T-helper 9 cell (primary cell): ENCODE measurements at places on chromosomes 3 and 15.

DNA sequence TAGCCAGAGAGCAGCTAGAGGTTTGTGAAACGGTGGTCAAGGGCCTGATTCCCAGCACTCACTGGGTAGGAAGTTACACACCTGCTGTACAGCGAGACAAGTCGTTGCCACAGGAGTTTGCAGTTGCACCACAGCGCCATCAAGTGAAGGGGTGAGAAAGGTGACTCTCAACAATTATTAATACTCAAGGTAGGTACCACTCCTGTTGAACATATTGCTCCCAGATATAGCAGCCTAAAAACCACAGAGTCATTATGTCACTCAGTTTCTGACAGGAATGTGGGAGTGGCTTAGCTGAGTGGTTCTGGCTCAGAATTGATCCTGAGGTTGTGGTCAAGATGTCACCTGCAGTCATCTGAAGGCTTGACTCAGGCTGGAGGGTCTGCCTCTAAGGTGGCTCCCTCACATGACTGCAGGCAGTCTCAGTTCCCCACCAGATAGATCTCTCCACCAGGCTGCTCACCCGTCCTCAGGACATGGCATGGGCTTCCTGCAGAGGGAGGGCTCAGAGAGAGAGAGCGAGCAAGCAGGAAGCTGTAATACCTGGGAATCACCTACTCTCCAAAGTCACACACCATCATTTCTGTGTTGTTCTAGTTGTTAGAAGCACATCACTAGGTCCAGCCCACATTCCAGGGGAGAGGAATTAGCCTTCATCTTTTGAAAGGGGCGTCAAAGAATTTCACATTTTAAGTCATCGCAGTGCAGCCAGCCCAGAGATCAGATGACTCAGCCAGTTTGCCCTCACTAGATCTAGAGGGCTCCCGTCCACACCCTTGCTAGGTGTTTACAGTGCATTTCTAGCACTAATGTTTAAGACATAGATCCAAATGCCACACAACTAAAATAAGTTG, 17.0 kb upstream of the ANO10 start:
- peak; percentile 6 for DNase-seq

DNA sequence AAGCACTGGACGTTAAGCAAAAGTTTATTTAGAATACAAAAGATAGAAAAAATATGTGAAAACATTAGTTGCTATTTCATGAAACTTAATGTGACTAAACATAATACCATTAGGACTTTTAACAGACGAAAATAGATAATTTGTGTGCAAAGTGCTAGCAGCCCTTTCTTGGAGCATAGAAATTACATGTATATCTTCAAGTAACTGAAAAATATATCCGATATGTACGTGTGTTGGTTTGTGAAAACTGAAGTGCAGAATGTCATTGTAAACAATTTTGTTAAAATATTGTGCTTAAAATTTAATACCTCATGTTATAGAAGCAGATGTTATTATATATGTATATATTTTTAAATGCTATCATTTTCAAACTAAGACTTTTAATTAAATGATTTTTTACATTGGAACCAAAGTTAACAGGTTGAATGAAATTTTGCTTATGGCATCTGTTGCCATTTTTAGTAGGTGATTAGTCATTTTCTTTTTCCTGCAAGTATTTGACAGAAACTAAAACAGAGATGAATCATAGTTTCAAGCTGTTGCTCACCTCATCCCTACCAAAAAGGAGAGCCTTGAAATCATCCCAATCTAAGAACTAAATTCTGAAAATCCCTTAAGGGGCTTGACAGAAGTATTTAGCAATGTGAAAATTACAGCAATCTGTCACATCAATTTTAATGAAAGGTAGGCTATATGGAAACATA, 334.8 kb downstream of the NAALADL2 start:
- DNase-seq: no peak

- DNase-seq: no peak
Observed at GRCh38 chr3:182212479-182213076, 500.9 kb downstream of the SOX2 start.

GRCh38 chr15:69881766-69882165, 216.0 kb downstream of the TLE3 start:
- DNase-seq: no peak

- no peak for DNase-seq
Observed at GRCh38 chr3:57951066-57951882, 56.9 kb upstream of the FLNB start.

DNA sequence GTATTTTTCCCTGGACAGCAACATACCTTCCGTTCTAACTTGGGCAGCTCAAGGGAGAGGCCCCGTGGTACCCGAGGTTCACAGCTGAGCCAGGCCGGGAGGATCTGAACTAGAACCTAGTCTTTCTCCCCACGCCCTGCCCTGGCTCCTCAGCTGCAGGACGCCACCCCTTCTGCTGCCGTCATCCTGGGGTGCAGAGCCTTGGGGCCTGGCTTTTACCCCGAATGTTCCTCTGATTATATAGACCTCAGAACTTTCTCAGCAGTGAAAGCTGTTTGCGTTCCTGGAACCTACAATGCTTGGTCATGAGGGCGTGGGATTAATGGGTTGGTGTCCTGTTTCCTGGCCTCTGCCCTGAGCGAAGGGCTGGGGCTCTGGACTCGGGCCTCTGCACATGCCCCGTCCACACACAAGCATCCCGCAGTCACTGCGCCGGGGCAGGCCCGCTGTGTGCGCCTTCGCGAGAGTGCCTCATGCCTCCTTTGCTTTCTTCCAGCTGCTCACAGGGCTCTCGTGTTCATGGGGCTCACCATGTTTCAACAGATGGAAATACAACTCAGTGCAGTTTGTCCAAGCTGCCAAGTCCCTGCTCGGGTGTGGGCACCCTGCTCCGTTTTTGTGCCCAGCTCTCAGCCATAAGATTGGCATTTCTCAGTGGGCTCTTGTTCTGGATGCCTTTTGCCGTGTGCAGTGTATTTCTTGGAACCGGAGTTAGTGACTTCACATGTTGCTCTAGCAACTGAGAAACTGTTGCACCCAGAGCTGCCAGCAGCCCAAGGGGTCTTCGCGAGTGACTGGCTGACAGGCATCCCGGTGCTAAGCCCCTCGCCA, 20.4 kb downstream of the SYNM start:
- DNase-seq: no peak

DNA sequence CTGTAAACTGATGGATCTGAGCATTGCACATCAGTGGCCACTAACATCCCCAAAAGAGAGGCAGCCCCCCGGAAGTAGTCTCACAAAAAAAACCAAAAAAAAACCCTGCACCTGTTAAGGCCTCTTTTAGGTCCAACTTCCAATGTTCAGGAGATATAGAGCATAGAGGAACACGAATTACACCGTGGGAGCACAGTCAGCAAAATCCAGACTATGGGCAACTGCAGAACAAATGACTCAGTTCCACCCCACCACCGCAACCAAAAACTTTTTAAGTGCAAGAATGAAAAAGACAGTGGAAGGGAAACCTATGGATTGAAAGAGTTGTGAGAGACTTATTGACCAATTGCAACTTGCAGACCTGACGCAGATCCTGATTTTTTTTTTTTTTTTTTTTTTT, 42.2 kb upstream of the NR2E3 start:
- DNase-seq: no peak

DNA sequence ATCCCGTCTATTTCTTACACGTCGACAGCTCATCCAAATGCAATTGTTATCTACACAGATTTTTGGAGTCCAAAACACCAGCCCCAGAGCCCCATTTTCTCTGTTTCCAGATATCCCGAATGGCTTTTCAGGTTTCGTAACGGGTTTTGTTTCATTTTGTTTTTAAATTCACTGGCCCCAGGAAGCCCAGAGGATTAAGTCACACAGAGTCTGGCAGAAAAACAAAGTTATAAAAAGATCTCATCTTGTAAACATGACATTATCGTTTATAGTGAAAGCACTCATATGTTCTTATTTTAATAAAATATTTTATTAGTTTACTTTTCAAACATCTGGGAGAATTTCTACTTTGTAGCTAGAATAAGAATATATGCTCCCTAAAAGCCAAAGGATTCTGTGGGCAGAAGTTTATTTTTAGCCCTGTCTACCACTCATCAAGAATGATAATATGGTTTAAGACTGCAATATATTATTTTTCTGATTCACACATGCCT, 149.3 kb upstream of the SLC2A2 start:
- no peak for DNase-seq

DNA sequence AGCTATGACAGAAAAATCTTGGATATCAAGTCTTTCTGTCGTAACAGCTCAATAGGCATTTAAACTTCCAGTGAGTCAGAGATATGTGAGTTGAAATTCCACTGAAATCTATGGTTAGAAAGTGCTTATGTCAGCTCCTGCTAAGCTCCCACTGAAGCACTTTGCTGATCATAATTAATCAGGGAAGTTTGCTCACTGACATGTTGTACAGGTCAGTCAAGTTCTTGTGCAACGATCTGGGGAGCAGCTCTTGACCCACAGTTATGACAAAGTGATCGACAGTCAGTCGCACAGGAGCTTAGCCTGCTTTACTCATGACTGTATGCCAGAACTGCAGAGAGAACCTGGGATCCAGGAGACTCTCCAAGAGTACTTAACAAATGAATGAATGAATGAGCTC, 453.5 kb downstream of the SOX2 start:
- no peak for DNase-seq

DNA sequence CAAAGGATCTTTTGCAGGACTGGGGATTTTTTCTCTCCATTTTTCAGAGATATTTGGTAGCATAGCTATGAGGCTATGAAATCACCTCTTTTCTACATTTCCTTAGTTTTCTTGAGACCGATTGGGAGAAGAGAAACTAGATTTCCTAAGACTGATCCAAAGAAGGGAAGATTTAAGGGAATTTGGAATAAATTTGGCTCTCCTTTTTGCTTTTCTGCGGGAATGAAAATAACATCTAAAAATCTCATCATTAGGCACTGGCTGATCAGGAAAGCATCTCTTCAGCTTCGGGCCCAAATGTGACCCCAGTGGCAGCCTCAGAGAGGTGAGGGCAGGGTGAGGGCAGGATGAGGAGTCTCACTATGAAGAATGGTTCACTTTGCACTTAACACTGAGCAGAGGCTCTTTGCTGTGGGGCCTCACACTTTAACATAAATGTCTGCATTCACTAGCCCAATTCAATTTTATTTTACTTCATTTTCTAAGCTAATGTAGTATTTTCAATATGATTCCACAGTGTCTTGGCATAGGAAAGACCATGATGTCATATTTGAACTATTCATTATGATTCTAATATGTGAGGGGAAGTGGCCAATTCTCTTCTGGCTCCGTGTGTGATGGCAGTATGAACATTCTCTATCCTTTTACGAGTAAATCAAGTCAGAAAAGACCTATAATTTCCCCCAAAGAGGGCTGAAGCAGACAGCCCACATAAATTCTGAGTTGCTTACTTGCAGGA, 193.2 kb downstream of the MEX3B start:
- DNase-seq: no peak

DNA sequence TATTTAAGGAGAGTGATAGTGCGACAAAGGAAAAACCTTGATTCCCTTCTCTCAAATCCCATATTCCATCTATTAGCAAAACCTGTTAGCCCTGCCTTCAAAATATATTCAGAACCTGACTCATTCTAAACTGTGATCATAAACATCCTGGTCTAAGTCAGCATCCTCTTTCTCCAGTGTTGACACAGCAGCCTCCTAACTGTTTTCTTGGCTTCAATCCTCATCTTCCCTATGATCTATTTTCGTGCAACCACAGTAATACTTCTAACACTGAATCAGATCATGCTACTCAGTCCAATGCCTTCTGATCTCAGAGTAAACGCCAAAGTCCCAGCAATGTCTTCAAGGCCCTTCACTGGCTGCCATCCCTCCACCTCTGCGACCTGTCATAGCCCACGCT, 785.1 kb downstream of the EDEM1 start:
- DNase-seq: no peak

- no peak for DNase-seq
Observed at GRCh38 chr3:41041462-41041861, 157.8 kb upstream of the CTNNB1 start.

DNA sequence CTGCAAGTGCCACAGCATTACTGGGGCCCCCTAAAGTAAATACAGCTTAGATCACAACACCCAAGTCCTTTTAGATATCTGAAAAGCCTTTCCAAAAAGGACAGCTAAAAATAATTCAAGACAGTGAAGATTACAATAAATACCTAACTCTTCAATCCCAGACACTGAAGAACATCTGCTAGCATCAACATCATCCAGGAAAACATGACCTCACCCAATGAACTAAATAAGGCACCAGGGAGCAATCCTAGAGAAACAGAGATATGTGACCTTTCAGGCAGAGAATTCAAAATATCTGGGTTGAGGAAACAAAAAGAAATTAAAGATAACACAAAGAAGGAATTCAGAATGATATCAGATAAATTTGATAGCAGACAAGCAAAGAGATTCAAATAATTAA, 71.7 kb upstream of the TTC14 start:
- DNase-seq: no peak

- no peak for DNase-seq
Observed at GRCh38 chr3:123449102-123449996, 459 bp upstream of the ADCY5 start.

DNA sequence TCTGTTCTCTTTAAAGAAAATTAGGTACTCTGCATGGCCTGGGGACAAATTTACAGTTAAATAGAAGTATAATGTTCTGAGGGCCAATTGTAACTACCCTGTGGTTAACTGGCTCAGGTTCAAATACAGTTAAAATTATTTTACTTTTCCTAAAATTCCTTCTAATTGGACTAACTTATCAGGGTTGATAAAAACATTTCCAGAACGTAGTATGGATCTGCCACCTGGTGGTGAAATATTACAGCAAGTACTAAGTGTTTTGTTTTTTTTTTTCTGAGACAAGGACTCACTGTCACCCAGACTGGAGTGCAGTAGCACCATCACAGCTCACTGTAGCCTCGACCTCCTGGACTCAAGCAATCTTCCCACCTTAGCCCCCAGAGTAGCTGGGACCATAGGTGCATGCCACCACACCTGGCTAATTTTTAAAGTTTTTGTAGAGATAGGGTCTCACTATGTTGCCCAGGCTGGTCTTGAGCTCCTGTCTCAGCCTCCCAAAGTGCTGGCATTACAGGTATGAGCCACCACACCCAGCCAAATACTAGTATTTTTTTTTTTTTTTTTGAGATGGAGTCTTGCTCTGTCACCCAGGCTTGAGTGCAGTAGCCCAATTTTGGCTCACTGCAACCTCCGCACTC, 29.2 kb downstream of the NEO1 start:
- no peak for DNase-seq

- no peak for DNase-seq
Observed at GRCh38 chr3:100465892-100466777, 26.3 kb upstream of the TMEM45A start.

DNA sequence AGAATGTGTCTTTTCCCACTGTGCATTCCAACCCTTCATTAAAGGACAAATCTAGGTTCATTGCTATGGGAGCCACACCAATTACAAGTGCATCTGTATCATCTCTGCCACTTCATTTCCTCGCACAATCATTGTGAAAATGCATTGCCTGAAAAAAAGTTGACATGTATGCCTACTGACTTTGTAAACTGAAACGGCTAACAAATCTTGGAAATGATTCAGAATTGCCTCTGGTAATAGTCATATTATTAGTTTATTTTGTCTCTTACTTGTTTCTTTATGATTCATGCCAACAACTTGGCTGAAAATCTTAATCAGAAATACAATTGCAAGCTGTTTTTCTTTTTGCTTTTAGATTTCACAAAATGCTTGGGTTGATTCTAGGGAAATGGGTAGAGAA, 497.1 kb downstream of the ZIC1 start:
- no peak for DNase-seq
